CD8-positive, alpha-beta memory T cell (primary cell): ENCODE measurements at places on chromosomes 1 and 21. TPM values are rescaled to one million over a fixed set of nuclear protein-coding genes. Genes with fewer than 3 reads are reported as not detected.

GRCh38 chr1:44536357-44537209, 131.5 kb downstream of the RNF220 start:
- H3K4me3 ChIP-seq, result no peak overlapping the region
- no peaks in the 10 kb centered on the region for H3K4me1 ChIP-seq
- no peak for DNase-seq
- no peak overlapping the region for H3K27ac ChIP-seq
- peaks cover 4% of the 10 kb centered on the region for H3K27me3 ChIP-seq

- DNase-seq, result no peak
- no peaks in the 10 kb centered on the region for H3K36me3 ChIP-seq
- H3K27ac ChIP-seq, result no peak overlapping the region
- no peaks in the 10 kb centered on the region for H3K27me3 ChIP-seq
These were observed 98.9 kb upstream of the RGS18 start for GRCh38 chr1:192059407-192059806.

- no peaks in the 10 kb centered on the region for H3K27me3 ChIP-seq
- no peak overlapping the region for H3K27ac ChIP-seq
- H3K4me3 ChIP-seq, result no peak overlapping the region
- no peaks in the 10 kb centered on the region for H3K36me3 ChIP-seq
- no peak for DNase-seq
- no peaks in the 10 kb centered on the region for H3K4me1 ChIP-seq
These were observed 65.1 kb downstream of the ATG4C start for GRCh38 chr1:62849031-62849430.

GRCh38 chr1:243402868-243403267, 147.0 kb downstream of the SDCCAG8 start:
- no peaks in the 10 kb centered on the region for H3K36me3 ChIP-seq
- no peaks in the 10 kb centered on the region for H3K4me1 ChIP-seq
- H3K27me3 ChIP-seq, result no peaks in the 10 kb centered on the region
- no peak overlapping the region for H3K4me3 ChIP-seq

GRCh38 chr1:203447151-203447550, 28.5 kb upstream of the PRELP start:
- H3K4me1 ChIP-seq, result no peaks in the 10 kb centered on the region
- no peak overlapping the region for H3K27ac ChIP-seq
- no peaks in the 10 kb centered on the region for H3K36me3 ChIP-seq
- DNase-seq, result no peak
- no peak overlapping the region for H3K4me3 ChIP-seq
- H3K27me3 ChIP-seq, result no peaks in the 10 kb centered on the region

DNA sequence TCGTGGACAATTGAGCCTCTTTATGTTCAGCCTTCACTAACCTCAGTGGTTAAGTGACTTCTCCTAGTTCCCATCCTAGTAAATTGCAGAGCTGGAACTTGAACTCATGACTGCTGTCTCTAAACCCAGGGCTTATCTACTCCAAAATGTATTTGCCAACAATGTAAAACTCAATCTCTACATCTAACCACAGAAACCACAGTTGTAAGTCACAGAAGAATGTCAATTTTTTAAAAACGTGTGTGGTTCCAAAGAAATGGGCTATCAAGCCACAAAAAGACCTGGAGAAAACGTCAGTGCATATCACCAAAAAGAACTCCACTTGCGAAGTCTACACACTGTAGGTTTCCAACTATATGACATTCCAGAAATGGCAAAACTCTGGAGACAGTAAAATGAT, 172.6 kb upstream of the HMCN1 start:
- H3K27me3 ChIP-seq, result no peaks in the 10 kb centered on the region
- no peak overlapping the region for H3K27ac ChIP-seq
- H3K4me1 ChIP-seq, result peaks cover 51% of the 10 kb centered on the region
- no peak overlapping the region for H3K4me3 ChIP-seq
- no peaks in the 10 kb centered on the region for H3K36me3 ChIP-seq

DNA sequence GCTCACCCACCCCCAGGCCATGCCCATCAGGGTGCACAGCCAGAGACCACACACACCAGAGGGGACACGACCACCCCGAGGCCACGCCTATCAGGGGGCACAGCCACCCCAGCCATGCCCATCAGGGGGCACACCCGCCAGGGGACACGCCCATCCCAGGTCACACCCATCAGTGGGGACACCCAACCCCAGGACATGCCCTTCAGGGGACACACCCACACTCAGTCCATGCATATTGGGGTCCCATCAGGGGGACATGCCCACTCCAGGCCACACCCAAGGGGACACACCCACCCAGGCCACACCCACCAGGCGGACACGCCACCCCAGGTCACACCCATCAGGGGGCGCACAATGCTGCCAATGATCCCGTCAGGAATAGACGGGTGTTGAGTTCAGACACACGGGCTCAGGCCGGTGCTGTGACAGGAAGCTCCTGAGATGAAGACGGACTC, 20.7 kb downstream of the MCM3AP start:
- DNase-seq, result no peak
- no peak overlapping the region for H3K4me3 ChIP-seq
- no peak overlapping the region for H3K27ac ChIP-seq
- peaks cover 39% of the 10 kb centered on the region for H3K36me3 ChIP-seq
- H3K4me1 ChIP-seq, result no peaks in the 10 kb centered on the region
- H3K27me3 ChIP-seq, result no peaks in the 10 kb centered on the region

GRCh38 chr1:150259217-150259616, 1.6 kb downstream of the CA14 start:
- peaks cover 12% of the 10 kb centered on the region for H3K4me1 ChIP-seq
- DNase-seq, result no peak
- H3K27me3 ChIP-seq, result peaks cover 16% of the 10 kb centered on the region
- H3K36me3 ChIP-seq, result no peaks in the 10 kb centered on the region
- no peak overlapping the region for H3K27ac ChIP-seq
- no peak overlapping the region for H3K4me3 ChIP-seq

DNA sequence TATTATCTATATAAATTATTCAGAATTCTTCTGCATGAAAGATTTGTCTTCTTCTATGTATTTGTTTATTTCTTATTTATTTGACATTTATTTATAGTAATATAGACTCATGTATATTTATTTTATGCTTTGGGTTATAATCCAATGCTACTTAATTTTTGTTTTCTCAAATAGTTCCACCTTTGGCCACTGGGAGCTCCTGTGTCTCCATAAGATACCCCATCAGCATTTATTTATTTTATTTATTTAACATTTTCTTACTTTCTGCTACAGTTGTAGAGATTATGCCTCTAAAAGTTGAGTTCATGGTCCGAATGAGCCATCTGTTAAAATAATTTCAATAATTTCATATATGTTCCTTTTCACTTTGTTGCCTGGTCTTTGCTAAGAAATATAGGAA, 289.4 kb downstream of the ADGRL2 start:
- no peak overlapping the region for H3K4me3 ChIP-seq
- no peak overlapping the region for H3K27ac ChIP-seq
- no peaks in the 10 kb centered on the region for H3K36me3 ChIP-seq
- H3K27me3 ChIP-seq, result no peaks in the 10 kb centered on the region
- DNase-seq, result no peak

- H3K4me3 ChIP-seq, result no peak overlapping the region
- no peaks in the 10 kb centered on the region for H3K4me1 ChIP-seq
- H3K36me3 ChIP-seq, result no peaks in the 10 kb centered on the region
- DNase-seq, result no peak
- H3K27me3 ChIP-seq, result no peaks in the 10 kb centered on the region
These were observed 51.8 kb downstream of the ANGPTL1 start for GRCh38 chr1:178819123-178819522.

DNA sequence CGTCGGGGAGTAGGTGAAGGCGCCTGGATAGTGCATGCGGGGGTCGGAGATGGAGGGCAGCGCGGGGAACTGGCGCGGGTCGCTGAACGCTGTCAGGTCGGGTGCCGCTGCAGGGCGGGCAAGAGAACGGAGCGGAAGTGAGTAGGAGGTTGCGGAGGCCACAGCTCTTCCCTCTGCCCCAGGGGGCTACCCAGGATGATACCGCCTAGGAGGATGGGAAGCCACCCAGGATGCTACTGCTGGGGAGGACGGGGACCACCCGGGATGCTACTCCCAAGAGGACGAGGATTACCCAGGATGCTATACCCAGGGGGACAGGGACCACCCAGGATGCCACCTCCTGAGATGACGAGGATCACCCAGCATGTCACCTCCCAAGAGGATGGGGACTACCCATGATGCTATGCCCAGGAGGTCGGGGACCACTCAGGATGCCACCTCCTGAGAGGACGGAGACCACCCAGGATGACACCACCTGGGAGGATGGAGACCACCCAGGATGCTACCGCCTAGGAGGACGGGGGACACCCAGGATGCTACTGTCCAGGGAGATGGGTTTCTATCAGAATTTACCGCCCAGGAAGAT, 123.8 kb downstream of the CLIC6 start:
- no peak overlapping the region for H3K4me3 ChIP-seq
- peaks cover 45% of the 10 kb centered on the region for H3K36me3 ChIP-seq
- no peak overlapping the region for H3K27ac ChIP-seq
- no peaks in the 10 kb centered on the region for H3K4me1 ChIP-seq
- DNase-seq, result no peak
- H3K27me3 ChIP-seq, result no peaks in the 10 kb centered on the region

DNA sequence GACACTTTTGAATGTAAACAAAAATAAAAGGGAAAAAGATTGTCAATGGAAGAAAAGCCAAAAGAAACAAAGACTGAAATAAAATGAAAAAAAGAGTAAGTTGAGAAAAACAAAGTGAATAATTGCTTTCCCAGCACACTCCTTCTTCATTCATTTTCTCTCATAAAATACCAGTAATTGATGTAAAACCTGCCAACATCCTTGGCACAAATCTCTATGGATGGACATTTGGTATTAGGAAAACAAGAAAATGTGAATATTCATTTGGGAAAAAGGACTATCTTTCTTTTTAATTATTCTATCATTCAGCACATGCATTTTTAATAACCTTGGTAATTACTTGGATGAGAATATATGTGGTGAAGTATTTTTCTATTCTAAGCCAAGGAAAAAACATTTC, 204.4 kb upstream of the TNR start:
- H3K27ac ChIP-seq, result no peak overlapping the region
- peaks cover 6% of the 10 kb centered on the region for H3K36me3 ChIP-seq
- no peak for DNase-seq
- no peak overlapping the region for H3K4me3 ChIP-seq

DNA sequence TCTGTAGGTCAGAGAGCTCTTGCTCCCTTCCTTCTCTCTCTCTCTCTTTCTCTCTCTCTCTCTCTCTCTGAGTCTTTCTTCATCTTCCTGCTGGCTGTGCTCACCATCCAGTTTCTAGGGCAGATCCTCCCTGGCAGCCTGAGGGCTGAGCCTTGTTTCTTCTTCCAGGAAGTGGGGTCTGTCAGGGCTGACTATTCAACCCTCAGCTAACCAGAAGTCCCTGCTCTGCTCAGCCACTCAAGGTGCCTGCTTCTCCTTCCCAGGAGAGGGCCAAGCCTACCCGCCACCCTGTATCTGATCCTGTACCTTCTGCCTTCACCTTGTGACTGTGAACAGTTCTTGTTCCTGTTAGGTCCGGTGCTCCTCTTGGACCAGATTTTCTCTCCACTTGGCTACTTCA, 107.6 kb upstream of the ETV3 start:
- H3K4me3 ChIP-seq, result no peak overlapping the region
- no peak overlapping the region for H3K27ac ChIP-seq
- no peak for DNase-seq

Gene TNFRSF8
- polyA plus RNA-seq, result not detected

Gene NCAM2
- not detected for polyA plus RNA-seq

Gene DMBX1
- polyA plus RNA-seq, result not detected
